Spinal cord (tissue), 10 donors: ENCODE measurements at places on chromosomes 7 and 10.

GRCh38 chr10:121633056-121633455 is 34.8 kb upstream of the FGFR2 start:
- DNase-seq, result no peak

DNA sequence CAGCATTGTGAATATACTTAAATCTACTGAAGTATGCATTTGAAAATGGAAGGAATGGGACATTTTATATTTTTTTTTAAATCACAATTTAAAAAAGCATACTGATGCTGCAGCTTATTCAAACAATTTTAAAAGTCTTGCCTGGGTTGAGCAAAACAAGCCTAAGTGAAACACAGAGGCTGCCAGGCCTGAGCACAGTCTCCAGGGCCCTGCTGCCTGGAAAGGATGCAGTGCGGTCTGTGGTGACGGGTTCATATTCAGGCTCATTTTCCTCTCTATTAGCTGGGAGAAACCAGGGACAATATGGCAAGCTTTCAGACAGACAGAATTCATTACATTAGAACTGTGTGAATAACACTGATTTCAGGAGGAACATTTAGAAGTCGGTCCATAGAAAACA is 251.9 kb downstream of the COBL start:
- DNase-seq, result no peak

DNA sequence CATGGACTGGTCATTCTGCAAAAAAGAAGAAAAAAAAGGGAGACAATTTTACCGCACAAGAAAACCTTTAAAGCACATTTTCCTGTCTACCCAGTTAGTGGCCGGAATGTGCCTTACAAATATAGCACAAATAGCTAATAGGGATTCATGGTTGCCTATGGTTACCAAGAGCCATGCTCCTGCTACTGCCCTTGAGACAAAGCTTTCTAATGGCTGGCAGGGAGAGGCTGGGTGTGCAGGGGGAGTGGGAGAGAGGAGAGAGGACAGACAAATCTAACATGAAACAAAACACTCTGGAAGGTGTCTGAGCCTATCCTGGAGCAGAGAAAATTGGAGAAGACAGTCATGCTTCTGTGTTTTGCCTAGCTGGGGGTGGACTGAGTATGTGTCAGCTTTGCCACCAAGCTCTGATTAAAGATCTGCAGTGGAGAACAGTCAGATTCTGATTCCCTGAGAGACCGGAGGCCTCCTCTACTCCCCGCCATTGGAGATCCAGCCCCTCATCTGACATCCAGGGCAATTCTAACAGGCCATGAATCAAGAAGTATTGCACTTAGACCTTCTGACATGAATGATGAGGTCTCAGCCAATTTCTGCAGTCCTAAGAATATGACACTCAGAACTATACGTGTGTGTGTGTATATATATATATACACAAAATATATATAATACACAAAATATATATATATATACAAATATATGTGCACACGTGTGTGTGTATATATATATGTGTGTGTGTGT is 80.2 kb downstream of the PRTFDC1 start:
- DNase-seq, result no peak

DNA sequence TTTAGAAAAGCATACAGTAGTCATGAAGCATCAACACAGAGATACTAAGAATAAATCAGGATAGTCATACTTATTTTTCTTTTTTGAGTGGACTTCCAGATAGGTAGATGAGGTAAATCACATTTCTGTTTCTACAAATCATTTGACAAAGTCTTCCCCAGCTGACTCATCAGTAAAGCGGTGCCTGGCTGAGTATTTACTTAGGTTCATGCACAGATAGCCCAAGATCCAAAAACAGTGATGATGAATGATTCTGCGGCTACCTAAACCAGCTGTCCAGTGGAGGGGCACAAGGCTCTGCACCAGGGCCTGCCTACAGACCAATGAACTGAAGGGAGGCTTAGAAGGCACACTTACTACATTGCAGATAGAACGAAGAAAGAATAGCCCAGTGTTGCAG is 113.1 kb downstream of the PARP12 start:
- DNase-seq, result no peak

DNA sequence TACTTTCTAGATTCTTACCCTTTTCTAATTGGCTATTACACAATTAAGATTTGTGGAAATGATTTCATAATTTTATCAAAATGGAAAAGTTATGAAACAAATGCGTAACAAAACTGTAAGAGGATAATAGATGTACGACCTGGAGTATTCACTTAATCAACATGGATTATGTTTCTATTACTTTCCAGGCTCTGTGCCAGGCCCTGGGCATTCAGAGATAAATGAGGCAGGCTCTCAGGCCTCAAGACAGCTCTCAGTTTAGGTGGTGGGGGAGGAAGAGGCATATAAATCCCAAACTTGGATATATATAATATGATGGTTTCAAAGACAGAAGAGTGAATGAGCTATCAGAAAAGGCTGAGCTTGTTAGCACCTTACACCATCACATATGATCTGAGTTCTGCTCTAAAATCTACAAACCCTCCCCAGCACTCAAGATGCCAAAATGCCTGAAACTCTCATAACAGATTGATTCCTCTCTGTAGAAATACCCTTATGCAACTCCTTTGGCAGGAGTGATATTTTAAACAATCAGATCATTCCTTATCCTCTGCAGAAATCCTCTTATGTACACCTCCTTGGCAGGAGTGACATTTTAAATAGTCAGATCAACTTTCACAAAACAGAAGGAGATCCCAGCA is 42.5 kb downstream of the ACBD5 start:
- no peak for DNase-seq

GRCh38 chr10:95282107-95282506 is 8.7 kb downstream of the PDLIM1 start:
- DNase-seq, result no peak

DNA sequence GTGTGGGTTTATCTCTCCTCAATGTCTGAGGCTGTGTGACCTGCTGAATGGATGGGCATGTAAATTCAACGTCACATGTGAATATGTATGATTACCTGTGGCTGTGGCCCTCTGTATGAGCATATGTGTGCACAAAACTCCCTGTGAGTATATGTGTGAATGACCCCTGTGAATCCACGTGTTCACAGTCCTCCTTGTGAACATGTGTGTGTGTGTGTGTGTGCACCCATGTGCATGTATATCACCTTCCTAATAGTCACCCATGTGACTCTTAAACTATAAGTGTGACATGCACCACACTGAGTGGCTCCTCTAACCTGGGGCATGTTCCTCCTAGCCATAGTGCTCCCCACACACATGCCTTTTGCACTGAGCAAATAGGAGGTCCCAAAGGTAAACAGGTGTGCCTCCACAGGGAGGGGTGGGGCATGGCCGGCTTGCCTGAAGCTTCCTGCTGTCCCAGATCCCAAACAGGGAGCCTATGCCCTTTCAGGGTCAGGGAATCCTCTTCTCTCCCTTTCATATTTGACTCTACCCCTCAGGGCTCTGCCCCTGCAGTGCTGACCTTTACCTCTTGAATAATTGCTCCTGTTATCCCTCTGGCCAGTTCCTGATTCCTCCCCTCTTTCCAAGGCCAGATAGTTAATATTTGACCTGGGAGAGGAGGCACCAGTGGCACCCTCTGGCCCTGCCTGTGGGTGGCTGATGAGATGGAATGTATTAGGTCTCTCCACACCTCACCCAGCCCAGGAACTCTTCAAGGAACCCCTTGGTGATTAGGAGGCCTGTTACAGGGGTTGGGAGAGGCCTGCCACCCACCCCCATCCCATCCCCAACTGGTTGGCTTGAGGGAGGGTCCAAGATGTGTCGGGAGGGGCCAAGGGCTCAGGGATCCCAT is 1.9 kb downstream of the SEMA4G start:
- no peak for DNase-seq

DNA sequence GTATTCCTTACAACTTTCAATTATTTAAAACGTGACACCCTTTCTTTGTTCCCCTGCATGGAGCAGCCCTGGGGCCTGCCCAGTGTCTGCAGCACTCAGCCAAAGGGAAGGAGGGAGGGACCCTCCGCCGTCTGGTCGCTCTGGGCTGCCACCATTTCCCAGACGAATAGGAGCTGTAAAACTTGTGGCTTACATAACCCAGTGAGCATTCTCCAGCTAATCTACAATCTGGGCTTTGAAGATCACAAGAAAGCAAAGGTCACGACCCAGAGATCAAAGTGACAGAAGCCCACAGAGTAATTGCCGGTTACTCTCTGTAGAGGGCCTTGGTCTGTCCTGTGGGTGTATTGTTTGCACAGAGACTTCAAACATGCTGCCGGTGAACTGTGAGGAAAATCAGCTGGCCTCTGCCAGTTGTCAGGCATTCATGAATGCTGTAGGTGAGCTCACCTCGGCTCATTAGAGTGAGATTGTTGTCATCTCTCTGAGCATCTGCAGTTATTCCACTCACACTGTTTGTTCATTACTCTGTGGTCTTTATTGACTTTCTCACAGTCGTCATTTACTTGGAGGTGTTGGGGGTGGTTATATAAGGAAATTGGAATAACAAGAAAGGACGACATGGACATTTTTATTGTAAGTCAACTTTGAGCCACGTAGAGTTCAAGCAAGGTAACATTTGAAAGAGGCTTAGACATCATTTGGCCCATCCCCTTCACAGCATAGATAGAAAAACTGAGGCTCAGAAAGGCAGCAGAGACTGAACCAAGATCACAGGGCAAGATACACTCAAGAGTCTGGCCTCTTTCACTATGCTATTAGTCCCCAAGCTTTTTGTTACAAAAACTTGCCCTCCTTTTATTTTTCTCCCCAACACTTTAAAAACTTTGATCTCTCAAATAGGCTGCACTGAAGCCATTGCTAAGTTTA is 619.8 kb downstream of the LRMDA start:
- no peak for DNase-seq

- no peak for DNase-seq
Observed at GRCh38 chr10:17001297-17001744, 128.3 kb downstream of the CUBN start.

DNA sequence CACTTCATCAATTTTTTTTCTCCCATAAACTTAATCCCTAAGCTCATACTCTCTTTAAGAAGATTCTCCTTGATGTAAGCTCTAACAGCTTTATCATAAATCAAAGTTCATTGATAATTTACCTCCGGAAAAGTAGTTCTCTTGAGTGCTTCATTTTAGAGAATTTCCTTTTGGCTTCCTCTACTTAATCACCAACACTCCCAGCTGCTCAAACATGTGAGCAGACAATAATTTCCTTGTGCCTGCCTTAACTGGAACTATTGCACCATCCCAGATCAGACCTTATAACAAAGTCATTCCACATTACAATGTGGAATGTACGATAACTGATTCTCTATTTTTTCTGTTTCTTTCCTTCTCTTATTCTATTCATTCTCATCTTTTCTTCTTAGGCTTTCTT is 5.9 kb downstream of the FEZF1 start:
- no peak for DNase-seq

- no peak for DNase-seq
Observed at GRCh38 chr10:132639470-132639869, 101.9 kb downstream of the INPP5A start.
